ENCODE measurements at places on chromosomes 2 and 18.

DNA sequence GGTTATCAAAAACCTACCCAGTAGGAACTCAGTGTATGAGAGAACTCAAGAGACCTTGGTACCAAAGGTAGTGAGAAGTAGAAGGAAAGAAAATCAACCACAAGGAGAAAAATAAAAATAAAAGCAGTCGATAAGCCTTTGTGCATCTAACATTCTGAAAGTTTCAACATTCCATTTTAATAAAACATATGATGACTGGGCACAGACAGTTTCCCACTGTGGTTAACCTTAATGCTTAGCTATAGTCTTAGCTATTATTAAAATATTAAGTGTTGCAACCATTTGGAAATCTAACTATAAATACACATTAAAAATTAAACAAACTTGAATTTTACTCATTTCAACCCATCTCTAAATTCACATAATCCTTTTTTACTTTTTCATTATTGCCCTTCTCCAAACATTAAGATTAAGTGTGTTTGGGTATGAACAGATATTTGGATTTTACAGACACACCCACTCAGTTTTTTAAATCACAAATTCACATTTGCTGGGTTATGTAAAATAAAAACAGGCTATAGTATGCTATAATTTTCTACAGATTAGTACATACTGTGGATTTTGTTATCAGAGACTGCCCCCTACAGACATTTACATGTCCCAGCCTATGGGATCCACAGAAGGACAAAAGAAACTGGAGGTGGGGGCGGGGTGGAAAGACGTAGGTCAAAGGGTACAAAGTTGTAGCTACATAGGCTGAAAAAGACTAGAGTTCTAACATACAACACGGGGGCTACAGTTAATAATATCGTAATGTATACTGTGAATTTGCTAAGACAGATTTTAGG, 32.8 kb downstream of the SRBD1 start:
- no peak for DNase-seq

DNA sequence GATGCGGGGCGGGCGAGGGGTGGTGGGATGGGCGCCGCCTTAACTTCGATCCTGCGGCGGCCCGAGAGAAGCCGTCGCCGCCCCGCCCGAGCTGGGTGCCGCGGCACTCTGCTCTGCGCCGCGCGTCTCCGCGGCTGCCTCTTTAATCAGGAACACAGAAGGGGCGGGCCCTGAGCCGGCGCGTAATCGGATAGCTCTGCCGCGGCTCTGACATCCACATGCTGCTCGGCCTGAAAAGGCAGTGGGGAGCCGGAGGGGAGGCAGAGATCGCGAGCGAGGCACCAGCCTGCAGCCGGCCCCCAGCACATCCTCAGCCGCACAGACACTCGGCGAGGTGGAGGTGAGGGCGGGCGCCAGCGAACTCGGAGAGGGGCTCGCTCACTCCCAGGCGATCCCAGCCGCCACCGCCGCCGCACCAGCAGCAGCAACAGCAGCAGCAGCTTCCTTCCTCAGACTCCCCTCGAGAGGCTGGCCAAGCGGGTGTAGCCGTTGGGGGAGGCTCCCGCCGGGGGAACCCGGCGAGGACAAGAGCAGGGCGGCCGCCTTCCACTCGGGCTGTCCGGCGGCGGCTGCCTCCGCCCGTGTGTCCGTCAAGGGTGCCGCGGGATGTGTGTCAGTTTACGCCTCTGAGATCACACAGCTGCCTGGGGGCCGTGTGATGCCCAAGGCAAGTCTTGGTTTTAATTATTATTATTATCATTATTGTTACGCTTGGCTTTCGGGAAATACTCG, at the start of gene NRP2:
NRP2 (plus strand) TSS at position 263 of the 732 bp plus-strand sequence. CDS start 790 bp downstream, outside the sequence.
- no peak for DNase-seq

DNA sequence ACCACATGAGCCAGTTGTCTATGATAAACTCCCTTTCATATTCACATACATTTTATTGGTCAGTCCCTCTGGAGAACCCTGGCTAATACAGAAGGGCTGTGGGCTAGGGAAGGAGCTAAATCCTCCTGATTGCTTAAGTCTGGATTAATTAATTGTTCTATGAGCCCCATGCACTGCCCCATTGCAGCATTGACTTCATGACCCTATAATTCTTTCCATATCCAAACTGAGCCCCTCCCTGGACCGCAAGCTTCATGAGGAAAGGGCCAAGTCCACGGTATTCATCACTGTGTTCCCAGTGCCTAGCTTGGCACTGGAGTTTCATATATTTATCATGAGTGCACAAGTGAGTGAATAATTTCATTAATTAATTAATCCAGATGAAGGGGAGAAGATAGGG, 124.0 kb downstream of the MBD2 start:
- no peak for DNase-seq

- no peak for DNase-seq
These were observed 6.0 kb downstream of the LYPD6B start for GRCh38 chr2:149044500-149044899.

DNA sequence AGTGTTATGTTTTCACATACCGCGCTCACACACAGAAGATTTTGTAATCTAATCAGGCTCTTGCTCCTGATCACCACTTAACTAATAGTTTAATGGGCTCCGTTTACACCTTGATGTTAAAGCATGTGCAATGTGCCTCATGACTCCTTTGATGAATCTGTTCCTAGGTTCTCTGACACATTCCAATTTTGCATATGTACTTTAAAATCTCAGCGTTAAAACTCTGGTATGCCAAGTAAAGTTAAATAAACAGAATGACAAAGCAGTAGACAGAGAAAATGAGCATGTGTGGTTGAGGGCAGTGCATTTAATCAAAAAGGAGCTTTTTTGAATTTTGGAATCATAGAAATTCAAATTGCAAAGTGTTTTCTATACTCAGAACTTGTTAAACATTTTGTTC, 96.4 kb downstream of the TCF4 start:
- no peak for DNase-seq

DNA sequence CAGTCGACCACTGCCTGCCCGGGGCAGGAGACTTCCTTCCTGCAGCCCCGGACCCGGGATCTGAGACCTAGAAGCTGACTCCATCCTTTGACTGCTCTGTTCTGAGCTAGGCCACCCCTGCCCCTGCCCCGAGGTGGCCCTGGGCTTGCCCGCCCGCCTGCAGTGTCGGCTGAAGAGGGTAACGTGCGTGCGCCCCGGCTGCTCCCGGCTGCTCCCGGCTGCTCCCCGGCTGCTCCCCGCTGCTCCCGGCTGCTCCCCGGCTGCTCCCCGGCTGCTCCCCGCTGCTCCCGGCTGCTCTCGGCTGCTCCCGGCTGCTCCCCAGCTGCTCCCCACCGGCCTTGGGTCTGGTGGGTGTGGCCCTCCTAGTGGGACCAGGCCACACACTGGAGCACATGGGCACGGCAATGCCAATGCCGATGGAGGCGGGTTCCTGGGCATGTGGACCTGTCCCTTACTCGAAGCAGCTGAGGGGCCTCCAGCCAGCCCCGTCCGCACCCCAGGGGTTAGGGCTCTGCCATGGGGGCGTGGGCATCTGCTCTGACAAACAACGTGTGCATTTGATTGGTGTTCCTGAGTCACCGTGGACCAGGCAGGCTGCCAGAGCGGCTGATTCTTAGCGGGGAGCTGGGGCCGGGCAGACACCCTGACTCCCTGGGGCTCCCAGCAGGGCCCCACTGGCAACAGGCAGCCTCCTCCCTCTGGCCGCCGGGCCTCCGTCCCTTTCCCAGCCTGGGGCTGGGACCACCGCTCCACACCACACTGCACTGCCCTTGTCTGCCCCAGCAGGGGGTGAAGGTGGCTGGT, 2.0 kb upstream of the GAL3ST2 start:
- DNase-seq: no peak

DNA sequence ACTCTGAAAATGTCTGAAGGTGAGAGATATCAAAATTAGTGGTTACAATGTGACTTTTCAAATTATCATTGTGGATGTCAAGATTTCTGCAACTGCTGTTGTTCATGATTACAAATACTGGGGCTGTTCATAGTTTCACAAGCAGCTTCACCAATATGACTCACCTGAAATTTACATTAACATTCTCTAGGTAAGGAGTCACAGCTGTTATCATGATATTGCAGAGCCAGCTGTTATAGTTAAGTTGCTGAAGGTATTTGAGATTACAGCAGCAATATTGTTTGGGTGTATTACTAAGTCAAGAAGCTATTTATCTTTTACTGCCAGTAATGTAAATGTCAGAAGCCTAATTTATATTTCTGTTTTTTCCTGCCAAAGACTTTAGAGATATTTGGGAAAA, 140.0 kb downstream of the MC4R start:
- DNase-seq: no peak

DNA sequence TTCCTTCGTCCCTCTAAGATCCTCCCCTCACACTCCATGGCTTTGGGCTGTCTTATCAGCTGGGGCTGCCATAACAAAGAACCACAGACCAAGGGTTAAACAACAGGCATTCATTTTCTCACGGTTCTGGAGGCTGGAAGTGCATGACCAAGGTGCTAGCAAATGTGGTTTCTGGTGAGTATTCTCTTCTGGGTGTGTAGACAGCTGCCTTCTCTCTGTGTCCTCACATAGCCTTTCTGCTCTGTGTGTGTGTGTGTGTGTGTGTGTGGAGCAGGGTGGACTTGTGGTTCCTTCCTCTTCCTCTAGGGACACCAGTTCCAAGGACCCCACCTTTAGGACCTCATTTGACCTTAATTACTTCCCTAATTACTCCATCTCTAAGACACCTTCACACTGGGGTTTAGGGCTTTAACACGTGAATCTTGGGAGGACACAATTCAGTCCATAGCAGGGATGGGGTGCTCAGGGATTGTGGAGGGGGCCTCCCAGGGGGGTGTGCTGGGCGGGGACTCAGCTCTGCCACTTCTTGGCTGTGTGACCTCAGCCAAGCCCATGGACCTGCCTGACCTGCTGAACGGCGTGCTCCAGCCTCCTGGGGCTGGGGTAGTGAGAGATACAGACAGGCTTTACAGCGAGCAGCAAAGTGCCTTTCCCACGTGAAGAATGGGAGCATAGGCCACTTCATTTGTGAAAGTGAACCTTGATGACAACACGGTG, 38.0 kb downstream of the ACKR3 start:
- no peak for DNase-seq

- no peak for DNase-seq
These were observed 473.4 kb upstream of the UBE2E3 start for GRCh38 chr2:180507028-180507427.

DNA sequence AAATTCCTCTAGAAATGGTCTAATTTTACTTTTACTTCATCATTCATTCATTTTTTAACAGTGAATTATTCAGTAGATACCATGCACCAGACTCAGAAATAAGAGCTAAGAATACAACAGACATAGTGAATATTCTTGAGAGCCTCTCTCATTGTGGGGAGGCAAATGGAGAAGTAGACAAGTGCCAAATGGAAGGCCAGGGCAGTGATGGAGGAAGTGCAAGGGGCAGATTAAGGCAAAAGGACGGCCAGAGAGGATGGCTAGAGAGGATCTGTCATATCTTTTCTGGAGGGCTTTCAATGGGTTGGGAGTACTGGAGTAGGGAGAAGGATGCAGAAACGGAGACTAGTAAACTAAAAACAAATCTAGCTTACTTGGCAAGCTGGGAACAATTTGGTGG, 19.0 kb upstream of the RMDN2 start:
- DNase-seq: no peak

DNA sequence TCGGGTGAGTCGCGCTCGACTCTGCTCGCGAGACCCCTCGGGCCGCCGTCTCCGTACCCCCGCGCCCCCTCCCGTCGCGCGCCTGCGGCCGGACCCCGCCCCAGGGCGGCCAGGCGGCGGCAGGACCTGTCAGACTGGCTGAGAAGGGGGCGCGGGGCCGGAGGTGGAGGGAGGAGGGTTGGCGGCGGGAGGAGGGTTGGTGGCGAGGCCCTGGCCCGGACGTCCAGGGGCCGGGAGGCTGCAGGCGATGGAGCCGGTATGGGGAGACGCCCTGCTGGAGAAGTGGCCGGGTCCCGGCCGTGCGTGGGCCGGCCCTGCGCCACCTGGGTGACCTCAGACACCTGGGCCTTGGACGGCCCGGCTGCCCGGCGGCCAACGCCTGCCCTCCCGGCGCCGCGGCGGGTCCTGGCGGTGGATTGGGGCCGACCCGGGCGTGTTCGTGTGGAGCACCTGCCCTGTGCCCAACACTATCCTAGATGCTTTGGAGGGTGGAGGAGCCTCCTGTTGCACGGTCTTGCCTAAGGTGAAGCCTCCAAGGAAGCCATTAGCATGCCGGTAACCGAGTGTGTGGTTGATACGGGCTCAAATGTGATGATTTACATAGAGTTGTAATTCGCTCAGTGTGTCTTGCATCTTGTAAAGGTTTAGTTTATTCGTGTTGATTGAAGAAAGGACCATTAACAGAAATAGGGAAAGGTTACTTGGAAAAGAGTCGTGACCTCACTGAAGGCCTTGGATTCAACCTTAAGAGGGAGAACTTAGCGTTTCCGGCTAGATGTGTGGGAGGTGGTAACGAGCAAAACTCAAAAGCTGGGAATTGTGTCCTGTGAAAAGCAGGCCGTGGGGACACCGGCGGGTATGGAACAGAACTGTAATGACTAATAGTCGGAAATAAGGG, 550 bp downstream of the MYL12B start:
- DNase-seq: peak; percentile 15

- DNase-seq: no peak
These were observed 698.3 kb downstream of the NRXN1 start for GRCh38 chr2:50333529-50334228.

- DNase-seq: no peak
These were observed 275.3 kb upstream of the UBE2E3 start for GRCh38 chr2:180705122-180705521.

- DNase-seq: no peak
These were observed 151.1 kb downstream of the MBP start for GRCh38 chr18:76981396-76981968.

DNA sequence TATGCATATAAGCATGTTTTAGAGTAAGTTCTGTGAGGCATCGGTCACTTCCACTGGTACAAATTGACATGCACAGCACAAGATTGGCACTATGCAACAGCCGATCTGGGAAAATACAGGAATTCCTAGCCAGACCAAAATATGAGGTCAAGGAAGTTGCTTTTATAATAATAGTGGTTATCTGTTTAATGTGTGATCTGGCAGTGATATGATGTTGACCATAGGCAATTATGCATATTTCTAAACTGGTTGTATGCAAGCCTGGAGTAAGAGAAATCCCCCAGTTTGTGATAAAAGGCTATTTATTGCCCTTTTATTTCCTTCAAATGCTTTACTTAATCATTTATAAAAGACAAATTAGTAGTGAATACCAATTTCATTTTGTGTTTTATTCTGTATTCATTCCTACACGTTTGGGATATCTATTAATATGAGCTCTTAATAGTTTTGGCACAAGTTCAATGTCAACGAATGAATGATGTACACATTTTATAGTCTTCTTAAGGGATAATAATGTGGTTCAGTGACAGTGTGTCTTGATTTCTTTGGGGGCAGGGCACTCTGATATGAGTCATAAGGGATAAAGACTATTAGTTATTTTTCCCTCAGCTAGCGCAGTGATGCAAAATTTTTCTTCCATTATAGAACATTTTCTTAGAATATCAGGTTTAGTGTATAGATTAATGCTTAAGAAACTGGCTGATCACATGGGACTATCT, 34.7 kb upstream of the ZEB2 start:
- DNase-seq: no peak

Measured in T-helper 17 cell (primary cell).